ENCODE measurements at places on chromosomes 1 and 21.
A peak's percentile ranks its signal among the peaks of the same experiment; 100 is the strongest.

GRCh38 chr1:115822117-115822516 lies 18.8 kb downstream of the NHLH2 start:
- DNase-seq: no peak

GRCh38 chr1:5108740-5109139 lies 454.3 kb downstream of the AJAP1 start:
- DNase-seq: no peak

DNA sequence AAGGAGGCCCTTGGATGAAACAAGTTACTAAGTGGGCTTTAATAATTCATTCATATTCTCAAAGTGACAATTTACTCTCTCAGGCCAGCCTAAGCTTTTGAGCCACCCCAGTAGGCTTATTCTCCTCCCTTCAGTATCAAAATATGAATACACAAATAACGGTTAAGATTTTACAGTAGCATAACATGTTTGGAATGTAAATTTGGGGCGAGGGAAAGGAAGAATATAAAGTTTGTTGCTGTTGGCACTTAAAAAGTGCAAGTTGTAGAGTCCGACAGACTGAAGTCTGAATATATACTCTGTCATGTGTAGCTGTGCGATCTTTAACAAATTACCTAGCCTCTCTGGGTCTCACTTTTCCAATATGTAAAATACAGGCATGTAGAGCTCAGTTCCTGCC lies 22.6 kb upstream of the MYSM1 start:
- DNase-seq: no peak

GRCh38 chr21:41677671-41678015 lies 89.2 kb downstream of the RIPK4 start:
- DNase-seq: no peak

DNA sequence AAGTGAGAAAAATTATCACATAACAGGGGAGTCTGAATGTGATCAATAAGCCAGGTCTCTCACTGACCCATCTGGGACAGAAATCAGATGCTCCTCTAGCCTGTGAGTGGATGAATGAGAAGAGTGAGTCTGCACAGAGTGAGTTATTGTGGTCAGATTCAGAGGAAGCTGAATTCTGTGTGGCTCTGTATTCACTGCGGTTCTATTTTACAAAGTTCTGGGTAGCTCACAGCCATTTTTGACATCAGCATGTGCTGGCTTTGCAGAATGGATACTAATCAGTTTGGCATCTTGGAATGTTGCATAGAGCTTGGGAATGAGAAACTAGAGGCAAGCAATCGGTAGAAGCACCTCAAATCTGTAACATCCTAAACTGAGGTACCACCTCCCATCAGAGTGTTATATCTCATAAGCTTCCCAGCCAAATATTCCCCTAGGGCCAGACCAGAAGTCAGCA lies 3.8 kb downstream of the COLGALT2 start:
- peak; percentile 55 for DNase-seq

- DNase-seq: no peak
These were observed 34.5 kb upstream of the HTR1D start for GRCh38 chr1:23251812-23252211.

GRCh38 chr1:97066860-97067259 lies 345.3 kb downstream of the PTBP2 start:
- DNase-seq: no peak

DNA sequence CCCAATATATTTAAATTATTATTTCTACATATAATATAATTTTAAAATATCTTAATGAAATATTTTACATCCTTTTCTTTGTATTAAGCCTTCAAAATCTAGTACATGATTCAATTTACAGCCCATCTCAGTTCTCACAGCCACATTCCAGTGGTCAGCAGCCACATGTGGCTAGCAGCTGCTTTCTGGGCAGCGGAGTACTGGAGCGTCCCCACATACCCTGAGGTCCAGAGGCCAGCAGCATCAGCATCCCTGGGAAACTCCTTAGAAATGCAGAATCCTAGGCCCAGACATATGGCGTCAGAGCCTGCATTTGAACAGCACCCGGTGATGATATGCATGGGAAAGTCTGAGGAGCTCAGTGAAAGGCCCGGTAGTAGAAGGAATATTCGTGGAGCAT lies 8.6 kb upstream of the LHX4 start:
- DNase-seq: no peak

GRCh38 chr1:103514920-103515503 lies 10.5 kb upstream of the RNPC3 start:
- peak; percentile 84 for DNase-seq

DNA sequence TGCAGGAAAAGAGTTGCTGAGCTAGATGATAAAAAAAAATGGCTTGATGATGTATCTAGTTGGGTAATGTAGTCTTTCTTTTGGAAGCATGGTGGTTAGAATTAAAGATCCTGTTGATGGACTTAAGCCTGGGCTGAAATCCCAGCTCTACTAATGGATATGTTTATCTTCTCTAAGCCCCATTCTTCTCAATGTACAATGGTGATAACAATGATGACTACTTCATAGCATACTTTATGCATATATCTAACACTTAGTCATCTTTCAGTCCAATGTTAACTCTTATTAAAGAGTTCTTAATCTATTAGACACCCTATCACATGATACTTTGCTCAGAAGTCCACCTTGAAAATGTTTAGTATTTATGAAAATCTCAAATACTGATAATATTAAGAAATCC lies 189.5 kb downstream of the PLA2G4A start:
- no peak for DNase-seq

- DNase-seq: no peak
These were observed 15.4 kb downstream of the ZP4 start for GRCh38 chr1:237875291-237875690.

DNA sequence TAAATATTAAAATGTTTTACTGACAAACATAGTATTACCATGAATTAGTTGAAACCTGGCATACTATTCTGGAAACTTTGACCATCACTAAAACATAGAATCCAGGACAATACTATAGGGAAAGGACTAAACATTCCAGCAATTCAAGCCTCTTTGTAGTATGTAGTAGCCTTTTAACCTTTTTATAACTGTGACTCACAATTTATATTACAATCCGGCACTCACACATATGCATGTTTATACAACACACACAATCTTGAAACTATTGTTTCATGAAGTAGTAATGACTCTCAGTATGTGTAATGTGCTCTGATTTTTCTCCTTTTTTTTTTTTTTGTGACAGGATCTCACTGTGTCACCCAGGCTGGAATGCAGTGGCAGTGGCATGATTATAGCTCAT lies 64.3 kb downstream of the ANKRD13C start:
- no peak for DNase-seq

DNA sequence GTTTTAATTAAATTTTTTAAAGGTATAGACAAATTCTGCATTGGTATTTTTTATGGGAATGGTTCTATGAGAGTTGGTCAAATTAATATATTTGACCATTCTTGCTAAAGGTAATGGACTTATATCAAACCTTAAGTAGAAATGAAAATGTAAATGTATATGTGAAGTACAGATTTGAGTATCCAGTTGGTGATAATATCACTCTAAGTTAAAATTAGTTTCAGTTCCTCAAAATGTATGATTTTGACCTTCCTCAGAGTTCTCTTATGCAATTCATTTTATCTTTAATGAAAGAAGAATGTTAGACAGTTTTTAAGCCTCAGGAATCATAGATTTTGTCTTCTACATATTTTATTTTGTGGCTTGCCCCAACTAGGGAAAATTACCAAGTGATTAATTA lies 1291.5 kb upstream of the B3GALT2 start:
- DNase-seq: peak; percentile 50

GRCh38 chr1:234840843-234841242 lies 230.9 kb upstream of the IRF2BP2 start:
- DNase-seq: peak; percentile 69

GRCh38 chr1:226826479-226827261 lies 43.7 kb upstream of the PSEN2 start:
- DNase-seq: no peak

- no peak for DNase-seq
These were observed 192.9 kb downstream of the RHOU start for GRCh38 chr1:228927946-228928898.

DNA sequence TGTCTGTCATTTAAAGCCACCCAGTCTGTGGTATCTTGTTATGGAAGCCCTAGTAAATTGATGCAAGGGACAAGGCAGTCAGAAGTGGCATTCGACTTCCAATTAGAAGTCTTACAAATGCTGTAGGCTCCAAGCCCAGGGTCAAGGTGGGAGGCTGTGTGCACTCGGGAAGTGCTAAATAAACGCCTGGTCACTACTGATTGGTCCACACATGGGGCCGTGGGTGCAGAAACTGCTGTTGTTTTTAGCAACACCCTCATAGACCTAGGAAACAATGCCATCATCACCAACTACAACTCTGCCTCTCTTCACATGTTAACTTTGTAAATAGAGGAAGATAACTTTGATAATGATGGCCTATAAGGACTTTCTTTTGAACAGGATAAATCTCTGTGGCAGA lies 20.2 kb upstream of the ZBTB21 start:
- no peak for DNase-seq

DNA sequence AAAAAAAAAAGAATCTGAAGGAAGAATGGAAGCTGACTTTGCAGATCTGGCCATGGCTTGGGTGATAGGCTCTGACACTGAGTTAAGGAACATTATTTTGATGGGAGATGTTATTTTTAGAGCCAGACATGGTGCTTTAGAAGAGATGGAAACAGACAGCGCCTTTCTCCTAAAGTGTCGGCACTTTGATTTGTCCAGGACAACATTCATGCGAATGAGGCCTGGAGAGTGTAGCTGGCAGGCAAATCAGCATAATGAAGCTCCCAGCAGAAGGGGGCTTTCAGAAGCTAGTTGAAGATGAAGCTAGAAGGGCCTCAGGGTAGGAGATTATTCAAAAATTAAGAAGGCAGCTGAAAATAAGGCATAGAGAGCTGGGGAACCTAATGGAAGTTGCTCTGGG lies 397.7 kb downstream of the RWDD3 start:
- DNase-seq: no peak

- no peak for DNase-seq
These were observed 157.7 kb downstream of the TOMM20 start for GRCh38 chr1:234970731-234971476.

GRCh38 chr21:24470852-24471251 lies 1136.4 kb downstream of the MRPL39 start:
- DNase-seq: no peak

DNA sequence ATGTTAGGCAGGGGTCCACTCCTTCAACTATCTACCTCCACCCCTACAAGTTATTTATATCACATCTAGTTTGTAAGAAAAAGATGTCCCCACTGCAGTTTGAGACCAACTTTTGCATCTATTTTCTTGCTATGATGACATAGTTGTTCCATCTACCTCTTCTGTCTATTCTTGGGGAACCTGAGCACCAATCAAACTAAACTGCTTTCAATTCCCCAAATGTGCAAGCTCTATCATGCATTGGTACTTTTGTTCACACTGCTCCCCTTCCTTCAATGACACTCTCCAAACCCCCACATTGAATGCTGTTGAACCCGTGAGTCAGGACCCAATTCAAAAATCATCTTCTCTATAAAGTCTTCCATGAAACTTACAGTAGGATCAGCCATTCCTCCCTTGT lies 16.0 kb upstream of the FRRS1 start:
- no peak for DNase-seq

Data from OCI-M1 (cell line).